ENCODE measurements at places on chromosomes 7 and 10.

- DNase-seq, result no peak
Measured at GRCh38 chr10:1095498-1095897, 39.3 kb downstream of the WDR37 start.

DNA sequence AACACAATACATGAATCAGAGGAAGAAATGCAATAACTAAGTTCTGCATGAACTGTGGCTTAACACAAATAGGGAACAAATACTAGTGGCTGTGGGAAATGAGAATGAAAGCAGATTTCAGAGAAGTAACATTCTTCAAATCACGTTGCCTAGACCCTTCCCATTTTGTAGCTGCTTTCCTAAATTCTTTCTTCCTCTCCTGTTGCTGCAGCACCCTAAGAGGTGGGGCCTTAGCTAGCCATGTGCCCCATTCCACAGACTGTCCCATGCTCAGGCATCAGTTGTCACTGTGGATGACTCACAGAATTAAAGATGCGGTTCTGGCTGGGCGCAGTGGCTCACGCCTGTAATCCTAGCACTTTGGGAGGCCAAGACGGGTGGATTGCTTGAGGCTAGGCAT is 704.7 kb upstream of the C7orf33 start:
- no peak for DNase-seq

- DNase-seq, result no peak
Measured at GRCh38 chr7:55185941-55186609, 167.3 kb downstream of the EGFR start.

DNA sequence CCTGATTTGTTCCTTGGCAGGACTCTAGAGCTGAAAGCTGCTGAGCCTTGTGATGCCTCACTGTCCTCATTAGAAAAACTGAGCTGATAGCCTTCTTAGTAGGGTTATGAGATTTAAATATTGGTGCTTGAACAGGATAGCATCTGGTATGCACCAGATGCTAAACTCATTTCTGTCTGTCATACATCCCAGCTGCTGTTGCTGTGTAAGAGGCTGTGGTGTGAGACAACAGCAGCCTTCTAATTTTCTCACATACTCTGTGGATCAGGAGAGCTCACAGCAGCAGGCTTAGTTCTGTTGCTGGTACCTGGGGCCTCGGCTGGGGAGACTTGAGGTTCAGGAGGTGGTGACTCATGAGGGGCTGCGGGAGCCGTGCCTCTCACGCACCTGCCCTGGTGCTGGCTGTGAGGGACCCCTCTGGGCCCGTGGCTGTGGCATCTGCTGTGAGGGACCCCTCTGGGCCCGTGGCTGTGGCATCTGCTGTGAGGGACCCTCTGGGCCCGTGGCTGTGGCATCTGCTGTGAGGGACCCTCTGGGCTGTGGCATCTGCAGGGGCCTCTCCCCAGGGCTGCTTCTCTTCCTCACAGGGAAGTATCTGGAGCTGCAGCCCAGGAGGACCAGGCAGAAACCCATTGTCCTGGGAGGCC is 12.5 kb downstream of the DYNC2I1 start:
- DNase-seq, result no peak

All from NCI-H748 treated with DMSO at 0.1 percent for 48 hours (cell line).